Stimulated activated CD8-positive, alpha-beta memory T cell treated with anti-CD3 and anti-CD28 coated beads, Interleukin-2, amount 100 ng/mL, for 48 hours (primary cell): ENCODE measurements at places on chromosomes 13 and 19.

DNA sequence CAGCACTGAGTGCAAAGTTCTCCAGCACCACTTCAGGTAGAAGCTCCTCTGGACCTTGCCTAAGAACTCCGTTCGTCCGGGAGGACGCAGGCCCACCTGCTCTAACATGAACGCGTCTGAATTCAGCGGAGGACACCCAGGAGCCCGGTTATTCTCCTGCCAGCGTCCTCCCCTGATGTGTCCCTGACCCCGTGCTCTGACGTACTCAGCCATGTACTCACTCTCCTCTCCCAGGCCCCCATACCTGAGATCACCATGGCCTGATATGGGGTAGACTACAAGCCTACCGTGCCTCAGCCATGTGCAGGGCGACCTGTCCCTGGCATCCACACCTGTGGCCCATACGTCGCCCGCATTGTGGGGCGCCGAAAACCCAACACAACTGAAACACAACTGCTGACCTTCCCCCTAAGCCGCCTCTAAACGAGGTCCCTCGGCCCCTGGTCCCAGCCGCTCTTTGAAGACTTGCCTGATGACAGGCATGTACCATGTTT, 744 bp upstream of the ZNF584 start:
- DNase-seq: no peak

GRCh38 chr13:107185889-107186288, 618.0 kb upstream of the ARGLU1 start:
- DNase-seq: no peak

DNA sequence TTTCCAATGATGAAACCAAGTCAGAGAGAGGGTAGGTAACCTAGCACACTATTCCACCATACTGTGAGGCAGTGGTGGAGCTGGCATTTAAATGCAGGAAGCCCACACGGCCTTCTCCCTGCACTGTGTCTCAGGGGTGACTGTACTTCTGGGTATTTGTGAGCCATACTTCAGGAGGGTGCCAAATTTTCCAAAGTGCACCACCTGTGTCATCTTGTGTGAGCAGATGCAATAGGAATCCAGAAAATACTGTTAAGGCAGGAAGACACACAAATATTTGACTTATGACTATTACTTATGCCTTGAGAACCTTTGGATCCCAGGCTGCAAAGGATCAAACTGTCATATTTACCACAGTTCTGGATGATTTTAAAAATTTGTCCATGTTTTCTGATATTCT, 17.3 kb downstream of the ZNF229 start:
- no peak for DNase-seq

DNA sequence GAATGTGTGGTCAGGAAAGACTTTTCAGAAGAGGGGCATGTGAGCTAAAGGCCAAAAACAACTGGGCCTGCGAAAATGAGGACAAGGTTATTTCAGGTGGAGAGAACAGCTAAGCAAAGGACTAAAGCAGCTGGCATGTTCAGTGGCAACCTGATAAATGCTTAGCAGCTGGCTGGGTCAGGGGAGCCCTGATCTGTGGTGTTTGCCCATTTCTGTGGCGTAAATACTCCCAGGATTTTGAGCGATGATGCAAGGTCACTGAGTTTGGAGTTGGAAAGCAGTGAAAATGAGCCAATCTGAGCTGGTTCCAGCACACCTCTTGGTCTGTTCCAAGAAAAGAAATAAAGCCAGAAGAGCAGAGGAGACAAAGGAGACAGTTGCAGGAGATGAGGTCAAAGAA, 704.3 kb downstream of the UQCRFS1 start:
- no peak for DNase-seq

DNA sequence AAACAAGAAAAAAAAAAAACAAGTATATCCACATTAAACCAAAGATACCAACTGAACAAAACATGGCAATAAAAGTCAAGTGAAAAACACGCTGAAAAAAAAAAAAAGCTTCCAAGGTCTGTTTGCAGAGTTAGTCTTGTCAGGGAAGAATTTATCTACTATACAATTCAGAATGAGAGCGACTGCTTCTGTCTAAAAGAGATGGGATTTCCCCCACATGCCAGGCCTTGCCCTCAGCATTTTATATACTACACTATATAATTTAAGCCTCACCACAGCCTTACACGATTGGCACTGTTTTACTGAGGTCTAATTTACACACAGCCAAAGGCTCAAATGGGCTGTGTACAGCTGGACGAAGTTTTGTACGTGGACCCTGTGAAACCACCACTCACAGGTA, 67.3 kb downstream of the FOXO1 start:
- no peak for DNase-seq

- no peak for DNase-seq
Observed at GRCh38 chr19:21586311-21587116, 81.1 kb downstream of the ZNF429 start.

DNA sequence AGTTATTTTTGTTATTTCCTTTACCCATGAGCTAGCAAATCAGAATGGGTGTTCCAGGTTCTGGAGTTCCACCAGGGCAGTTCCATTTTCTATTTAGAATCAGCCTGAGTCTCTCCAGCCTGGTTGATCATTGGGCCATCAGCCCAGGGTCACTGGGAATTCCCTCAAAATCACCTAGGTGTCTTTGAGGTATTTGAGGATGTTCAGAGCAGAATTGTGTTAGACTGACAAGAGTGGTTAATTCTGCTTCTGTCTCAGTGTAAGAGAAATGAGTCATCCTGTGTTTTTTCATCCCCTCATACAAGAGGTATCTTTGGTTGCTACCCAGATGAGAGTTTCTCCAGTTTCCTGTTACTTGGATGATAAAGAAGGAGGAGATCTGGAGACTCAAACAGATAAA, 11.7 kb downstream of the ZNF66 start:
- DNase-seq: no peak

GRCh38 chr19:10936661-10937084, 8.1 kb downstream of the TIMM29 start:
- no peak for DNase-seq
